ENCODE measurements at places on chromosomes 3 and 15.

DNA sequence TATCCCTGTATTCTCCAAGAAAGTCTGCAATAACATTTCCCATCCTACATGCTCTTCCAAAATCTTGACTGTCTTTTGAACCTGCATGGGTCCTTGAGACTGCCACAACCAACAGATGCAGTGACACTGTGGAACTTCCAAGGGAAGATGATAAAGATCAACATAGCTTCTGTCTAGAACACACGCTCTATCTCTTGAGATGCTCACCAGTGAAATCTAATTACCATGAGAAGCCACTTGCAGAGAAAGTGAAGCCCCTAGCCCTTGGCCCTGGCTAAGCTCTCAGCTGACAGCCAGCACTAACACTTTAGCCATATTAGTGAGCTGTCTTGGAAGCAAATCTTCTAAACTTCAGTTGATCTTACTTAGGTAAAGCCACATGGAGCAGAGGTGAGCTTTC, 36.6 kb downstream of the EOMES start:
- DNase-seq = no peak

DNA sequence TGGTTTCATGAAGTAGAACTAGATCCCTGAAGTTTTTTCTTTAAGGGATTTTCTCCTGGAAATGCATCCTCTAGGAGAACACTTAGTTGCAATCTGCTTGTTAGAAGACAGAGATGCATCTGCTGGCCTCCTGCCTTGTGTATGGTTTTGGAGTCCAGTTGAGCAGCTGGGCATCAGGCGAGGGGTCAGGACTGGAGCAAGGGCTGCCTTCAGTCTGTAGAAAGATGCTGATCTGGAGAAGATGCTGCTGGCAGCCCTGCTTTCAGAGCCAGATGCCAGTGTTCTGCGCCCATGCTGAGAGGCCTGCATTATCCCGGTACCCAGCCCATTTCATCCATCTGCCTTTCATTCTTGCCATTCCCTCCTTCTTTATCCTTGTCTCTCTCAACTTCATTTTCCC, 77.4 kb downstream of the CHCHD6 start:
- DNase-seq = no peak

DNA sequence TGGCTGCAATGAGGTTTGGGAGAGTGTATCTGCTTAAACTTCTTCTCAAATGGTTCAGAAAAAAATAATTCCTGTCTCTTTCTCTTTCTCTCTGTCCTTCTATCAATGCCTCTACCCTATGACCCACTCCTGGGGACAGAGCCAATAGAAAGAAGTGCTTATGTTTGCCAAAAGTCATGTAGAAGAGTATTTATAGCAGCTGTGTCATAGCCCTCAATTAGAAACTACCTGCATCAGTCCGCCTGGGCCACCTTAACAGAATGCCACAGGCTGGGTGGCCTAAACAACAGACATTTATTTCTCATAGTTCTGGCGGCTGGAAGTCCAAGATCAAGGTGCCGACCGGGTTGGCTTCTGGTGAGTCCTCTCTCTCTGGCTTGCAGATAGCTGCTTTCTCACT, 92.5 kb downstream of the HMG20A start:
- no peak for DNase-seq

- DNase-seq = no peak
These were observed 61.6 kb downstream of the OTOL1 start for GRCh38 chr3:161558236-161558635.

DNA sequence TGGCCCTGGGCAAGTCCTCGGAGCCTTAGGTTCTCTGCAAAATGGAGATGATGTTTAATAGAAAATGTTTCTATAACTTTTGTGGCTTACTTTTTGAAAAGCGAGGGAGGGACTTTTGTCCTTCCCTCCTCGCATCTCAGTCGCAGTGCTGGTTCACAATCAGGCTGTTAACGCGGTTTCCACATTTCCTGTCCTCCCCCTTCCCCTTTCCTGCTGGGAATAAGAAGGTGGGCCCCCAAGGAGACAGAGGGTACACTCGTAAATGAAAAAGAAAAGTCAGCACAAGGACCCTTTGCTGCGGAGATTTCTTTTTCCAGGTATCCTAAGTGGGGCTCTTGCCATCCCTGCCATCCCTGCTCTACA, 29.5 kb downstream of the ARHGAP31 start:
- no peak for DNase-seq

DNA sequence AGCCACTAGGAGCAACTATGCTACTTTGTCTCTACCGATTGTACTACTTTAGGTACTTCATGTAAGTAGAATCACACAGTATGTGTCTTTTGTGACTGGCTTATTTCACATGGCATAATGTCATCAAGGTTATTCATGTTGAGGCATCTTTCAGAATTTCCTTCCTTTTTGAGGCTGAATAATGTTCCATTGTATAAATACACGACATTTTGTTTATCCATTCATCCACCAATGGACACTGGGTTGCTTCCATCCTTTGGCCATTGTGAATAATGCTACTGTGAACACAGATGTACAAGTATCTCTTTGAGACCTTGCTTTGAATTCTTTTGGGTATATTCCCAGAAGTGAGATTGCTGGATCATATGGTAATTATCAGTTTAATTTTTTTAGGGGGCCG, 29.2 kb downstream of the MYO5A start:
- DNase-seq = no peak

DNA sequence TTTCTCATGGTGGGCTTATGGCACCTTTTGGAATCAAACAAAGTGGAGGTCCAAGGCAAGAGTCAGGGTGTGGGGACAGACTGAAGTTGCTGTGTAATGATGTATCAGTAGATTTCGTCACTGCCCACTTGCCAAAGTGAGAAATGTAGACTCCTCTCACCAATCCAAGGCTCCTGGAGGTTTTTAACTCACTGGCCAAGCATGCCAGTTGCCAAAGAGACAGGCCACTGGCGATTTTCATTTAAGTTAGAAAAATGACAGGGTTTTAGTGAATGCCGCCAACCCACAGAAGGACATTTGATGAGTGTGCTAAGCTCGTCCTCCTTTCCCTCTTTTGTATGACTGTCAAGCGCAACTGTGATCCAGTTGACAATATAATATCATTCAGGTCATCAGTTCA, 209.2 kb downstream of the FEZF2 start:
- no peak for DNase-seq

DNA sequence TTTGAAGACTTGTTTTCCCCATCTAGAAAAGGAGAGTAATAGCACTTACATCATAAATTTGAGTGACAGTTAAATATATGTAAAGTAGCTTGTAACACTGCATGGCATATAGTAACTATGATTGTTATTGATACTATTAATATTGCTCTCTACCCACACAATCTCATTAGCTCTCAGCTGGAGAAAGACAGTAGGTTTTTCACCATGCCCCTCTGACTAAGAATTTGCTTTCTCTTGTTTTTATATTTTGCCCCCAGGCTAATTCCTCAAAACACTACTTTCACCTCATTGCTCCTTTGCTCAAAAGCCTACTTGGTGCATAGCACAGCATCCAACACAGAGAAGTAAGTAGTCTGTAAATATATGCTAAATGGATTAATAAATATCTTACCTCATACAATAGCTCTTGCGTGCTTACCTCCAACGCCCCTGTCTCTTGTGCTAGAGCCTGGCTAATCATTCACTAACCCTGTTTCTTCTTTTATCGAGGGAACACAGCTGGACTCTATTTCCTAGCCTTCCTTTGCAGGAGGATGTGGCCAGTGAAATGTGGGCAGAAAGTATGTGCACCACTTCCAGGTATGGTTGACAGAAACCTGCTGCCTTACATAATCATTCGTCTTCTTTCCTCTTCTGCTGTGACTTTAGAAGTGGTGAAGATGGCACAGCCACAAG, 190.0 kb downstream of the PLCH1 start:
- peak; percentile 98 for DNase-seq

DNA sequence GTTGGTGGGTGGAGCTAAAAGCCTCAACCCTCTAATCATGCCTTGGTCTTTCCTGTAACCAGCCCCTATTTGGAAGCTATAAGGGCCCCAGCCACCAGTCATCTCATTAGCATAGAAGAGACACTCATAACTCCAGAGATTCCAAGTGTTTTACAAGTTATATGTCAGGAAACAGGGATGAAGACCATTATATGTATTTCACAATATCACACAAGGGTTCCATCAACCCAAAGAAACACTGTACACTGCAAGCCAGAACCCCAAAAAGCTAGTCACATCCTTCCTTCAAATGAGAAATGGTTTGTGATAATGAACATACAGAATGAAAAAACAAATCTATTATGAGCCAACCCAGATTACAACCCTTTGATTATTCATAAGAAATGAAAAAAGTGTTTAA, 175.7 kb downstream of the PDE8A start:
- no peak for DNase-seq

DNA sequence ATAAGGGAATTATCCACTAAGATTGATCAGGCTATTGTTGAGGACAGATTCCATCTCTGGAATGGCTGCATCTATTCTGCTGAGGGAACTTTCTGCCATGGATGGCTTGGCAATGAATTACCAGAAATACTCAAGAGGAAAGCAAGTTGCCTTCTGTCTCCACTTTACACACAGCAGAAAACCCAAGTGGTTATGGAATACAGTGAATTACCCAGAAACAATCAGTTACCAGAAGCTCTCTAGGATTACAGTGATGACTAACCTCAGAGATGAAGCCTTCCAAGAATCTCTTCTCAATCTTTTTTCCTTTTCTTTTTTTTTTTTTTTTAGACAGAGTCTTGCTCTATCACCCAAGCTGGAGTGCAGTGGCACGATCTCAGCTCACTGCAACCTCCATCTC, 183.3 kb downstream of the WDR76 start:
- DNase-seq = no peak

GRCh38 chr3:128484404-128485281, 8.4 kb downstream of the GATA2 start:
- DNase-seq = no peak

- no peak for DNase-seq
These were observed 261.3 kb upstream of the NR2E3 start for GRCh38 chr15:71549091-71549490.

DNA sequence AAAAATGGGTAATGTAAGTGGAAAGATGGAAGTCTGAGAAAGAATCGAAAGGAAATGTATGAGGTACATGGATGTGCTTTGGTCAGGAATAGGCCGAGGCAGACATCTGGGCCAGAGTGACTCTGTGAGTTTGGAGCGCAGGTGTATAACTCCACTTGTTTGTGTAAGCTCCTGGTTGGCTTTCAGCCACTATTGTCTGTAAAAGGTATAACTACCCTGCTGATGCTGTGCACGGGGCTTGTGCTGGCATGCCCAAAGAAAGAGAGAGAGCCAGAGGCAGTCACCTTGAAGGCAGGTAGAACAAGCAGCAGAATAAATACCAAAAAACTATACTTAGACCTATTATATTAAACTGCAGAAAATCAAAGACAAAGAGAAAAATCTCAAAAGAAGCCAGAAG, 32.7 kb upstream of the CD96 start:
- no peak for DNase-seq

DNA sequence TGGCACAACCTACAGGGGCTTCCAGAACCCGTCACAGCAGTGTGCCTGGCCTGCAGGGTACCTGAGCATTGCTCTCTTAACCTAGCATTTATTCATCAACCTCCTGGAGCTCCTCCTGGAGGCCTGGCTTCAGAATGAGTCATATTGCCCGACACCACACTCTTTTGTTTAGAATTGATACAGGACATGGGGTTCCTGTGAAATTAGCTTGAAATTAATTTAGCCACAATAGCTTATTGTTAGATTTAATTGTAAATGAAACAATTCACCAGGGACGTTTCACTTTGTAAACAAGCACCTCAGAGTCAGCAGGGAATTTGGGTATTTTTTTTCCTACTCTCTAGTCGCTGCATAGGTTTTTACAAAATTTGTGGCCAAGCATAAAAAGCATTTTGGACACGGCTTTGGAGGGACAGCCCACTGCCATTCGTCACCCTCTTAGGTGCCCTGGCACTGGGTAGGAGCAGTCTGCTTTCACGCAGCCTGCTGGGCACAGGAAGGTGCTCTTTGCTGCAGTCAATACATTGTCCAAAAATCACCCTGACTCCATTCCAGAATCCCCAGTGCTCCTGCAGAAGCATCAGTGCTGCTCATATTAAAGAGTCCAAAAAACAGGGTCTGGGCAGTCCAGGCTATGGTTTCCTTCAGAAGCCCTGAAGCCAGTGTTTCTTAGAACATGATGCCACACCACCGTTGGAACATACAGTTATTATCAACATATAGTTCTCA, 60.8 kb upstream of the MEF2A start:
- no peak for DNase-seq

DNA sequence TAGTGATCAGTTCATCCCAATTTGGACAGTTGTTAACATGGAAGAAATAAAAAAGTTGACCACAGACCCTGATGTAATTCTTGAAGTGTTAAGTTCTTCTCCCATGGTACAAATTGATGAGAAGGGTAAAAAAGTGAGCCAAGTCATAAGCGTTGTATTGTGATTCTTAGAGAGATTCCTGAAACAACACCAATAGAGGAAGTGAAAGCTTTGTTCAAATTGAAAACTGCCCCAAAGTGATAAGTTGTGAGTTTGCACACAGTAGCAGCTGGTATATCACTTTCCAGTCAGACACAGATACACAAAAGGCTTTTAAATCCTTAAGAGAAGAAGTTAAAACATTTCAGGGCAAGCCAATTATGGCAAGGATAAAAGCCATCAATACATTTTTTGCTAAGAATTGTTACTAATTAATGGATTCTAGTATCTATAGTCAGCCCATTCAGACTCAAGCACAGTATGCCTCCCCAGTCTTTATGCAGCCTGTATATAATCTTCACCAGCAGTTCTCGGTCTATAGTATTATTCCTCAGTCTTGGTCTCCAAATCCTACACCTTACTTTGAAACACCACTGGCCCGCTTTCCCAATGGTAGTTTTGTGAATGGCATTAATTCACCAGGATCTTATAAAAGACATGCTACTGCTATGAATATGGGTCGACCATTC, 38.2 kb downstream of the CDIN1 start:
- DNase-seq = no peak

DNA sequence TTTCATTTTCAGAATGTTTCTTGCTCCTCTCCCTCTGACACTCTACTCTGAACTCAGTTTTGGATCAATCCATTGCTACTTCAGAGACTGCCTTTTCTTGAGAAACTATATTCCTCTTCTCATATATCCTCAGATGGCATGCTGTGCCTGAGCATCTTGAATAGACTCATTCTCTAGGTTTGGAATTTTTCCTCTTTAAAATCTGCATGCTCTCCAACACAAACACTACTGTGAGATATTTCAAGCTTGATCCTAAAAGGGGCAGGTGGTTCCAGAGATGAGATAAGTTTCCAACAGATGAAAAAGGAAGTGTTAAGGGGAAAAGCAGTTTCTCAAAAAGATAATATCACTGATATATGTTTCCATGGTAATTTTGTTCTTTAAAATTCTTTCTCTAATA, 742.2 kb upstream of the EPHA6 start:
- no peak for DNase-seq

DNA sequence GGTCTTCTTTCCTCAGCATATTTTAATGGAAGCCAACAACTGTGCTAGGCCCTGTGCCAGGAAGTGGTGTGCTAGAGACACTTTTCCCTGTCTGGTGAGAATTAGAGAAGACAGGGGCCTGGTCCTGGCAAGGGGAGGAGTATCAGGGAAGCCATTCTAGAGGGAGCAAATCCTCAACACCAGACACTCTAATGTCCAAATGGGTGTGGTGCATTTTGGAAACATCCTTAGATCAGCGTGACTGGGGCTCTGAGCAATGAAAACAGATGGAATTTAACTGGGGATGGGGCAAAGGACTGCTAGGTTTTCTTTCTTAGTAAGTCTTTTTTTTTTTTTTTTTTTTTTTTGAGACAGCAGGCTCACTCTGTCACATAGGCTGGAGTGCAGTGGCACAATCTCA, 7.7 kb upstream of the VPS18 start:
- no peak for DNase-seq
